Upper lobe of left lung (tissue), 6 donors: ENCODE measurements at places on chromosomes 13 and 19.
A peak's percentile ranks its signal among the peaks of the same experiment; 100 is the strongest.

DNA sequence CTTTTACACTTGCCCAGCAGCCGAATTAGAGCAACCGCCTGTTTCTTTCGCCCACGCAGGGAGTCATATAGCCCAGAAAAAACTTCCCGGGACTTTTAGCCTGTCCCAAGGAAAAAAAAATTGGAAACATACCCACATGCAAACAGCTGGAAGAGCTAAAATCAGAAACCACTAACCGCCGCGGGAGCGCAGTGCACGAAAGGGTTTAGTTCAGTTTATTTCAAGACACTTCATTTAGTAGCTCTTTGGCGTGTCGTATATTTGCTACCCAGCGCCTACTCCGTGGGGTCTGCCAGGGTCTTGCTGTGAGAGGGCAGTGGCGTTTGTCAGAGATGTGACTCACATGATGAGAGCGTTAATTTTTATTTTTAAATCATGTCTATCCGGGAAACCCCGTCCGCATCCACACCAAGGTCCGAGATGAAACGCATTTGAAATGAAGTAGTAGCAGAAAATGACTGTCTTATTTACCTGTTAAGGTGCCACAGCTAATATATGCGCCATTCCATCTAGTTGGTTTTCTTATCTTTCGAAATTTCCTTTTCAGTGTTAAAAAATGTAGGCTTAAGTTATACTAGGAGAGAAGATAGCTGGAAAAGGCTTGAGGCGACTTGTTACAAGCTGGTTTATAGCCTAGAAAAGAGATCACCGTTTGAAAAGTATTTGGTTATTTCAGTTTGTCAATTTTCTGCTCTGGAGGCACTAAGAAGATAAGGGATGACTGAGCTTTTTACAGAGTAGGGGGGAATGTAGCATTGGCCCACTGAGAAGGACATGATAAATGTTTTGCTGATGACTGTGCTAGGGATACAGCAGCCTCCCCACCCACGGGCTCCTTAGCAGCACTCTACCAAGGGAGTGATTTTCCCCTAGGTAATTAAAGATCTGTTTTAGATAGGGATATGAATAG lies 1.7 kb downstream of the KLF5 start:
- peak; percentile 42 for DNase-seq

DNA sequence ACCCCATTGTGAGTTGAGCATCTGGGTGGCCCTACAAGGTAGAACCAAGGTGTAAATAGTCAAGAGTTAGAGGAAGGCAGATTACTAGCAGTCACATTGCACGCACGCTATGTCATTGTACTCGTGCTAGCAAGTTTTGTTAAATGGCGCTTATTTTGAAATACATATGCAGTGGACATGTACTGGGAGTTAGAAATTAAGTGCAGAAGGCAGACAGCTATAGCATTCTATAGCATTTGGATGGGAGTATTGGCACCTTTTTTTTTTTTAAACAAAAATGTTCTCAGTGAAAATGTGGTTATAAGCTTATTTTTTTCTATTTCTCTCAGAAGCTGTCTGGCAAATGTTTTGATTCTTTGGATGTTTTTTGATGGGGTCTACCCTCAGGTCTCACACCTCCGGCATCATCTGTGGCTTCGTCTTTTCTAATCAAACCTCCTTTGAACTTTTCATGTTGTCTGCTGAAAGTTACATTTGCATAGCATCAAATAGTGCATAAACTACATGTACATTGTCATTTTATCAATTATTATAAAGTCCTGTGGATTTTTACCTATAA lies 68.1 kb downstream of the ARHGEF7 start:
- DNase-seq = no peak

- no peak for DNase-seq
Observed at GRCh38 chr13:99875391-99875790, 96.2 kb downstream of the ZIC5 start.

GRCh38 chr13:75226733-75227435 lies 255.1 kb downstream of the TBC1D4 start:
- peak; percentile 44 for DNase-seq

DNA sequence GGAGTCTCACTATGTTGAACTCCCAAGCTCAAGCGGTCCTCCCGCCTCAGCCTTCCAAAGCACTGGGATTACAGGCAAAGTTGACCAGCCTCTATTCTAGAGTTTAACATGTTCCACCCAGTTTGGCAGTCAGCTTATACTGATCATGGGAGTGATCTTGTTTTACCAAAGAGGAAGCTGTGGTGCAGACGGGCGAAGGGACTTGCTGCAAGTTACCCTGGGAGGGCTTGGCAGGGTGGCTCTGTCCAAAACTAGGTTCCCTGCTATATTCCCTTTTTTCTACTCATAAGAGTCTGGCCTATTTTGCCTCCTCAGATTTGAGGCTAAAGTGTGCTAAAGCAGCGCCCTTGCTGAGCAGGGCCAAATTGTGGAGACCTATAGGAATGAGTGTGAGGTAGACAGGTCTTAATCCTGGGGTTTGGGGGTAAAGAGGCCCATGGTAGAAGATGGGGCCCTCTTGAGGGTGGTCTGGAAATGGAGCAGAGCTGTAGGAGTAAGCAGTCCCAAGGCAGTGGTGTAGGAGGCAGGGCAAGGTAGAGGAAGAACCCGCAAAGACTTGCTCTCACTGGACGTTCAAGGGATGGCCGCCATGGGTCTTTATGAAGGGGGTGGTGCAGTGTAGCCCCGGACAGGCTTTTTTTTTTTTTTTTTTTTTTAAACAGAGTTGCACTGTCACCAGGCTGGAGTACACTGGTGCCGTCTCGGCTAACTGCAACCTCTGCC lies 3.3 kb downstream of the RPS19 start:
- no peak for DNase-seq

- DNase-seq = no peak
Observed at GRCh38 chr13:50707628-50708027, 135.9 kb downstream of the DLEU7 start.

GRCh38 chr19:21133633-21134032 lies 8.2 kb upstream of the ZNF431 start:
- no peak for DNase-seq

DNA sequence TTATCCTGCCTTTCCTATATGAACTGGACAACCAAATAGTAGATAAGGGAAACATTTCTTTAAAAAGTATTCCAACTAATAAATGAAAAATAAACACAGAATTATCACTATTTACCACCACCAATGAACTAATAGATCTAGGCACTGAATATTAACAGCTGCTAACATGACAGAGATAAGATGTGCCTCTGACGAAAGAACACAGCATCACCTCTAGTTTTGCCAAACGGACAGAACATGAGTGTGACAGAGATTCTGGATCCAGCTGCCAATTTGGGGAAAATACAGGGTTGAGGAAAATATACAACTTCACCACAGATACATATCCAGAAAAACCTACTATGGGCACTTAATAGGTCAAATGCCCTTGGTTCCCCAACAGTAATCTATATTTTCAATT lies 18.0 kb downstream of the VPS36 start:
- DNase-seq = no peak

DNA sequence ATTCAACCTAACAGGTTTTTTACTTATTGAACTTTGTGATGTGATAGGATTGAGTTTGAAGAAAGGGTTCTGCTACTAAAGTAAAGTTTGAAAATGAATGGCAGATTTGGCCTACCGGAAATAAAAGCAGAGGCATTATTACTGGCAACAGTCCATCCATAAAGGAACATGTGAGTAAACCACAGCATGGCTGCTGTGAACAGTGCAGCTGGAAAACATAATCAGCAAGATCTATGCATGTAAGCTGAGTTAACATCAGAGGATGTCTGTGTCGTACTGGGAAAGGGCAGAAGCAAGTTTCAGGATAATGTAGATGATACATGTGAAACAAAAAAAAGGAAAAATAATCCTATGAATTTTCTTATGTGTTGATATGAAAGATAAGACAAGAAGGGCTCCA lies 87.6 kb downstream of the CYSLTR2 start:
- DNase-seq = no peak

GRCh38 chr19:35618857-35619256 lies 6.3 kb downstream of the HAUS5 start:
- no peak for DNase-seq

- peak; percentile 89 for DNase-seq
Observed at GRCh38 chr19:41324921-41325639, 15.1 kb downstream of the CCDC97 start.

DNA sequence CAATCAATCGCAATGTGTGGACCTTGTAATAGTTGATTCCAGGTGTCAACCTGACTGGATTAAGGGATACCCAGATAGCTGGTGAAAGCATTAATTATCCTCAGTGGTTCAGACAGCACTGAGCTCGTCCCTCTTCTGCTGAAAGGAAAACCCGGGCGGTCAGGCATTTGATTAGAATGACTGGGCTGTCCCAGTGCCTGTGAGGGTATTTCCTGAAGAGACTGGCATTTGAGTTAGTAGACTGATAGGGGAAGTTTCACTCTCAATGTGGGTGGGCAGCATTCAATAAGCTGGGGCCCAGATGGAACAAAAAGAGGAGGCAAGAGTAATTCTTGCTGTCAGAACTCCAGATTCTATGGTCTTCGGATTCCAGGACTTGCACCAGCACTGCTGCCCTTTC lies 31.9 kb downstream of the KPNA3 start:
- DNase-seq = no peak

DNA sequence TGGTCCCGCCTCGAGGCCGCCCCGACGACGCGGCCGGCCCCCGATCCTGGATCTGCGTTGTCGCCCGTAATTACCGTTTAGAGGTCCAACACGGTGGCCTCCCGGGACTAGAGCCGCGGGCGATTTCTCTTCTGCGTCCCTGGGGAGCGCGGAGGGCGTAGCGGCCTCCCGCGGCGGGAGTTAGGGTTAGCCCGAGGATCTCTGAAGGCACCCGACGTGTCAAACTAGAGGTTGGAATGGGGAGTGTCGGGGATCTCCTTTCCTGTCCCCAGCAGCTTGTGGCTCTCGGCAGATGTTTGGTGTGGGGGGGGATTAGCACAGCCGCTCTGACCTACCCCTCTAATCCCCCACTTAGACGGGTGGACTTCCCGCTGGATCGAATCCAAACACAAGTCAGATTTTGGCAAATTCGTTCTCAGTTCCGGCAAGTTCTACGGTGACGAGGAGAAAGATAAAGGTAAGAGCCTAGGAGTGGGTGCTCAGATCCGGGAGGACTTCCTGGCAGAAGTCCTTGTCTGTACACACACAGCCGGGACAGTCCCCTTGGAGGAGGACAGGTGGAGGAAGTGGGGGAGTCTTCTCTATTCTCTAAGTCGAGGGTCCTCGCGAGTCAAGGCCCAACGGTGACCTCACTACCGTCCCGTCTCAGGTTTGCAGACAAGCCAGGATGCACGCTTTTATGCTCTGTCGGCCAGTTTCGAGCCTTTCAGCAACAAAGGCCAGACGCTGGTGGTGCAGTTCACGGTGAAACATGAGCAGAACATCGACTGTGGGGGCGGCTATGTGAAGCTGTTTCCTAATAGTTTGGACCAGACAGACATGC lies 581 bp downstream of the CALR start:
- DNase-seq = no peak

DNA sequence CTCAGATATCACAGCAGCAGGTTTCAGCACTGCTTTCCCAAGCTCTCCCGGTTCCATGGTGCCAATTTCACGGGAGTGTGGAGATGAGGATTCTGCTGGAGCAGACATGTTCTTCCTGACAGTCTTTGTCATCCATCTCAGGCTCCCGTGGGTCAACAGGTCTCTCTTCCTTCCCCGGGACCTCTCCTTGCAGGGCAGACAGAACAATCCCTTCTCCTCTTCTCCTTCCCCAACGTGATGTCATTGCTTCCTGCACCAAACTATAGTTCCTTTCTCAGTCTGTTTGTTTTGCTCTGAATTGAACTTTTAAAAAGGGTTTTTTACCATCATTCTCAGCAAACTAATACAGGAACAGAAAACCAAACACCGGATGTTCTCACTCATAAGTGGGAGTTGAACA lies 107.9 kb downstream of the ZNF536 start:
- no peak for DNase-seq

DNA sequence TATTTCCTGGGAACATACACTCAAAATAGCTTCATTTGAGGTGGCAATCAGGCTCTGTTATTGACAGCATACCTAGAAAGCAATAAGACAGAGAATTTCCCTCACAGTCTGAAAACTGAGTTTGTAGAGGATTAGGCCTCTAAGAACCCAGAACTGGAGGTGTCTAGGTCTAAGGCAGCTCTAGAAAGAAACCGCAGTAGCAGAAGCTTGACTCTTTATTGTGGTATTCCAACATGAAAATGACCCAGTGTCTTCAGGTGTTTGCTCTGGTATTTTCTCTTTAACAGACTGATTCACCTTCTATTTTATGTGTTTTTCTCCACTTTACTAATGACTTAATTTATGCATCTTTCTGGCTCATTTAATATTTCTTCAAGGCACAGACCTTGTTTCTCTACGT lies 8.5 kb downstream of the COG6 start:
- DNase-seq = no peak

DNA sequence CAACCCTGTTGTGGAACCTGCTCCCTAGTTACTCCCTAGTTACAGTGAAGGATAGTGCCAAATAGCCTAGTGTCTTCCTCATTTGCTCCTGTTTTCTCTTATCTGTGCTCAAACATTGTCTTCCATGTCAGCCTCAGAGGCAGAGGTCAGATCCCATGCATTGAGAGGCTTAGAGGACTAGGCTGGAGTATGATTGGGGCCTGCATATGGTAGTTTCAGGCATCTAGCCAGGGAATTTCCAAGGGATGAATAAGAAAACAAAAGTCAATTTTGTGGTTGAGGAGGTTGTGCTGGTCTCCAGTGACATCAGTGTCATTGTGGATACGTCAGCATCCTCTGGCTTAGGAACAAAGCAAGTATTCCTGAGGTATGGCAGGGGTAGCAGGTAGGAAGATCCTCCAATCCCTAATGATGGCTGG lies 9.4 kb downstream of the ZNF546 start:
- DNase-seq = no peak

DNA sequence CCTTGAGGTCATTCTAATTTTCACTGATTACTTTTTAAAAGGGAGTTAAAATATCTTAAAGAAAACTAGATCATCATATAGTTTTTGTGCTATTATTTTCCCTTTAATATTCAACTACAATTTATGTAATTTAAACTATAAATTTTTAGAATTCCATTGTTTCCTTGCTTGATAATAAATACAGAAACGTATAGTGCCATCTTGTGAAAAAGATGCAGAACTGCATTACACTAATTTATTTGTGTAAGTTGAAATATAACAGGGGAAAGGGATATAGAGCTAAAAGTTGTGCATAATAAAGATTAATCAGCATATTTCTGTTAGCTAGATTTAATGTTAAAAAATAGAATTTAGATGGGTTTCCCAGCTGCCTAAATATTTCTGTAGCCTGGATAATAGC lies 61.5 kb upstream of the TDRD3 start:
- DNase-seq = no peak

DNA sequence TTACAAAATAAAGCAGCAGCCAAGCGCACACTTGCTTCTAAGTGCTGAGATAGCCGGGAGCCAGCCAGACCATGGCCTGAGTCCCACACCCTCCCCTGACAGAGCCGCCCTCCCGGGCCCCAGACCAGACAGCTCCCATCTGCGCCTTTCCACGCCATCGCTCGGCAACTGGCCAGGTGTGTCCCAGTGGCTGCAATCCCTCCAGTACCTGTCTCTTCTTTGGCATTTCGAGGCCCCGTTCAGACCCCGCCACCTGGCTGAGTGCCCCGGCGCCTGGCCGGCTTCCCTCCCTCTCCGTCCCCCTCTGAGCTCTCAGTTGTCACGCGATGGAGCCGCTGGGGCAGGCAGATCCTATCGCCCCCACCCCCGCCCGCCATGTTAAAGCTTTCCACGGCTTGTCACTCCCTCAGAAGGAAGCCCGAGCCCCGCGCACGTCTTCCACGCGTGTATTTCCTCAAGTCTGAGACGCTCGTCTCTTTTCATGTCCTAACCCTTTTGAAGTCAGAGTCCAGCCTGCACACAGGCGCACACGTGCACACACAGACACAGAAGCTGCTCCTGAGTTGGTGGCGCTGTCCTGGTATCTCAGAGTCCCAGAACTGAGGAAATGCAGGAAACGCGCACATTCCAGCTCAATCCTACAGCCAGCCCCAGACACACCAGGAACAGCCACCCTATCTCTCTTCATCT lies 7.9 kb downstream of the MLLT1 start:
- peak; percentile 64 for DNase-seq
